ENCODE measurements at places on chromosomes 13 and 19.

- no peak for DNase-seq
These were observed 20.3 kb downstream of the SPATA13 start for GRCh38 chr13:24180750-24181377.

GRCh38 chr13:77946522-77946921 lies 27.9 kb upstream of the EDNRB start:
- no peak for DNase-seq

DNA sequence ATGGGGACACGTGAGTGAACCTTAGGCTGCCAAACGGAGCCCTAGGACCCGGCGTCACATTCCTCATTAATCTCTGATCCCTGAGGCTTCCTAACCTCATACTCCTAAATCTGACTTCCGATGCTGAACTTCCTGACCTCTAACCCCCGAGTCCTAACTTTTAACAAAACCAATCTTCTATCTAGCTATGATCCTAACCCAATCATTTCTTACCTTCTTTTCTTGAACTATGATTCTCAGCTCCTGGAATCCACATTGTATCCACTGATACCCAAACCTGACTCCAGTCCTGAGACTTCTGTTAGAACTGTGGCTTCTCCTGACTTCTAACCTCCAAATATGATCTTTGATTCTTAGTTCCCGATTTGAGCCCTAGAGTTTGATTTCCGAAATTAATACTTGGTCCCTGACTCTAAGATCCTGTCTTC lies 447 bp downstream of the NFKBIB start:
- DNase-seq = no peak

DNA sequence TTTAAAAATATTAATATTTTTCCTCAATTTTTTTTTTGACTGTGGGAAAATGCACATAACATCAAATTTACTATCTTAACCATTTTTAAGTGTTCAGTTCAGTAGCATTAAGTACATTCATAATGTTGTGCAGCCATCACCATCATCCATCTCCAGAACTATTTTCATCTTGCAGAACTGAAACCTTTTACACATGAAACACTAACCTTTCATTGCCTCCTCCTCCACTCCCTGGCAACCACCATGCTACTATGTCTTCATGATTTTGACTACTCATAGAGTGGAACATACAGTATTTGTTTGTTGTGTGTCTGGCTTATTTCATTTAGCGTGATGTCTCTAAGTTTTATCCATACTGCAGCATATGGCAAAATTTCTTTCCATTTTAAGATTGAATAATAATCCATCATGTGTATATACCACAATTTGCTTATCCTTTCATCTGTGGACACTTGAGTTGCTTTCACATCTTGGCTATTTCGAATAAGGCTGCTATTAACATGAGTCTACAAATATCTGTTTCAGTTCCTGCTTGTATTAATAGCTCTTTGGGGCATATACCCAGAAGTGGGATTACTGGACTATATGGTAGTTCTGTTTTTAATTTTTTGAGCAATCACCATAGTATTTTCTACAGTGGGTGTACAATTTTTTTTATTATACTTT lies 376.4 kb downstream of the MTUS2 start:
- DNase-seq = no peak

DNA sequence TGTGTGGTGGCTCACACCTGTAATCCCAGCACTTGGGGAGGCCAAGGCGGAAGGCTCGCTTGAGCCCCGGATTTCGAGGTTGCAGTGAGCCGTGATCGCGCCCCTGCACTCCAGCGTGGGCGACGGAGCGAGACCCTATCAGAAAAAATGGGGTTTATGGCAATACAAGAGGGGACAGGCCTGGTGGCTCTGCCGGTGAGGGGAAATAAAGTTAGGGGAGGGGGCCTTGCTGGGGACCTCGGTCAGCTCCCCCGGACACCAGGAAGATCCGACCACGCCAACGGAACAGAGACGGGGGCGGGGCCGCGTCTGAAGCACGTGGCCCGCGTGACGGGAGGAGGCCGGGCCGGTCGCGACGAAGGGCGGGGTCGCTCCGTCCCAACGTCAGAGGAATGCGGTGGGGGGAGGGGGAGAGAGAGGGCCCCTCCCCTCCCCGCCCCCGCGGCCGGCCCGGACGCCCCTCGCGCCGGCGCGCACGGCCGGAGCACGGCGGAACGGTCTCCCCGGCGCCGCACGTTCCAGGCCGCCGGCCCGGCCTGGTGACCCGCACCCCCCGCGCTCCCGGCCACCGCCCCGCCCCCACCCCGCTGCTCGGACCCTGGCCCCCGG lies 1.9 kb upstream of the HNRNPL start:
- DNase-seq = peak; percentile 84

DNA sequence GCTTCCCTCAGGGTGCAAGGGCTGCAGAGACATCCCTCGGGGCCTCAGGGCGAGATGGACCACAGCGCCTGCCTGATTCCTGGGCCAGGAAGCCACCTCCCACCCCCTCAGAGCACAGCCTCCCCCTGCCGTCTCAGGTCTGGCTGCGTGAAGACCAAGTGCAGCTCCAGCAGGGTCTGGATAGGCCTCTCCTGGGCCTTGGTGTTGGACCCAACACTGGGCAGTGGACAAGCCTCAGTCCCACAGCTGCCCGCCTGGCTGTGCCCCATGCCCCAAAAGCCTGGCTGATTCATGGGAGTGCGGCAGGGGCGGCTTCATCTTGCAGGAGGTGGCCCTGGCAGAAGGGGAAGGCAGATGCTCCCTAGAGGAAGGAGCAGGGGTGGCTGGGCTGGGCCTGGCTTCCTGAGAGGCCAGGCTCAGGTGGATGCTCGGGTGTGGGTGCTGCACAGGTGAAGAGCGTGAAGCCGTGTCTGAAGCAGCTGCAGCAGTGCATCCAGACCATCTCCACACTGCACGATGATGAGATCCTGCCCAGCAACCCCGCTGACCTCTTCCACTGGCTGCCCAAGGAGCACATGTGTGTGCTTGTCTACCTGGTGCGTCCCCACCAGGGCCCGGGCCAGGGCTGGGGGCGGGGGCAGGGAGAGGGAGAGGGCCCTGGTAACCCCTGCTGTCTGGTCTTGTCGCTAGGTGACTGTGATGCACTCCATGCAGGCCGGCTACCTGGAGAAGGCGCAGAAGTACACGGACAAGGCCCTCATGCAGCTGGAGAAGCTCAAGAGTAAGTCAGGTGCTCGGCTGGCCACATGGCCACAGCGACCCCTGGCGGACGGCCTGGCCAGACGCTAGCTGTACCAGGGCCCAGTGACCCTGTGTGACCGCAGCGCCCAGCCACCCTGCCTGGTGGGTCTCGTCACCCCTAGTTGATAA lies 21.7 kb downstream of the MAU2 start:
- no peak for DNase-seq

- no peak for DNase-seq
These were observed 37.4 kb downstream of the ZNF787 start for GRCh38 chr19:56083668-56084067.

DNA sequence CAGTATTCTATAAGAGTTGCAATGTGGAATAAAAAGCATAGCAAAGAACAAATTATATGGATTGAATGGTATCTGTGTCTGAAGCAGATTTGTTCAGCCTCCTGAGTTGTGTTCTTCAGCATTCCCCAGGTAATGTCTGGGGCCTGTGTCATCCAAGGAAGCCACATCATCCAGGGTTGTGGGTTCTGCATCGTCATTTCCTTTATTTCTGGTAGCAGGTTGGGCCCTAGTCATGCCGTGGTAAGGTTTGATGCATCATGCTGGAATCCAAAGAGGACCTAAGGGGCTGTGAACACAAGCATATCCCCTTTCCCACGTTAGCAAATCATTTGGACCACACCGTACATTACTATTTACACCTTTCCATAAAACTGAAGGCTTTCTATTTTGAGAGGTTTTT lies 131.0 kb upstream of the ZNF91 start:
- no peak for DNase-seq

DNA sequence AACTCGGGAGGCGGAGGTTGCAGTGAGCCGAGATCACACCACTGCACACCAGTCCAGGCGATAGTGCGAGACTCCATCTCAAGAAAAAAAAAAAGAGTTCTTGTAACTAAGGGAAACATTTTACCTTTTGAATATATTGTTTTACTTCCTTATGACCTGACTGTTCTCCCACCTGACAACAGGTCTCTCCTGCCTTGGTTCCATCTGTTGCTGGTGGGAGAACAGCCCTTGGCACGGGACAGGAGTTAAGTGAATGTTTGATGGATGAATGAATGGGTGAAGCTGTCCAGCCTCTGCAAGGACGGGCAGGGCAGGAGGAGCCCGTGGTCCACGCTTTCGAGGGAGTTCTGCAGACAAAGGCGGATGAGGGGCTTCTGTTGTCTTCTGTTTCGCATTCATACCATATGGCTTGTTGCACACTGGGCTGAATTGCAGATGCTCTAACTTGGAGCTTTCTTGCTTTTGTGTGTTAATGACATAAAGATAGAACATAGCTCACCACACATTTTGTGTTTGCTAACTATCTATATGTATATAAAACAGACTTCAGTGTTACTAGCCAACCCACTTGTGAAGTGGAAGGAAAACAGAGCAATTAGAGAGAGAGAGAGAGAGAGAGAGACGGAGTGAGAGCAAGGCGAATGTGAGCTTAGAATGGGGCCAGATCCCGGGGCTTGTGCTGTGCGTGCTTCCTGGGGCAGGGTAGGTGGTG lies 16.2 kb upstream of the CCNE1 start:
- no peak for DNase-seq

- DNase-seq = no peak
These were observed 51.8 kb downstream of the TSSK6 start for GRCh38 chr19:19463348-19464117.

GRCh38 chr19:38657633-38658222 lies 10.3 kb downstream of the ACTN4 start:
- no peak for DNase-seq

DNA sequence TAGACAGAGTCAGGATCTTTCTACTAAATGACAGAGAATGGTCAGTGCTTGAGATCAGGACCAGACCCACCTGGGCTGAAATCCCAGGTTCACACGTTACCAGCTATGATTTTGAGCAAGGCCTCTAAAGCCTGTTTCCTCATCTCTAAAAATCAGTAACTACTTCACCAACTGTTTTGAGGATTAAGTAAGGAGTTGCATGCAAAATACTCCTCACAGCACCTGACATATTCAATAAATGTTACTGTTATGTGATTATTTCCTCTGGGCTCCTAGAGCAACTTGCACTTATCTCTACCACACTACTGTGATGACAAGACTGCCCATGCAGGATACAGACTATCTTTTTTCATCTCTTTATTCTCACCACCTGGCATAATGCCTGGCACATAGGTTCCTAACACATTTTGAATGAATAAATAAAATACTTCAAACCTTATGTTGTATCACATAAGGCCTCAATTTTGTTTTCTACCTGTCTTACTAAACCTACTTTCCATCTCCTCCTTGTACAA lies 1.8 kb downstream of the KATNAL1 start:
- no peak for DNase-seq

- no peak for DNase-seq
These were observed 7.2 kb downstream of the SLITRK5 start for GRCh38 chr13:87678372-87678752.

DNA sequence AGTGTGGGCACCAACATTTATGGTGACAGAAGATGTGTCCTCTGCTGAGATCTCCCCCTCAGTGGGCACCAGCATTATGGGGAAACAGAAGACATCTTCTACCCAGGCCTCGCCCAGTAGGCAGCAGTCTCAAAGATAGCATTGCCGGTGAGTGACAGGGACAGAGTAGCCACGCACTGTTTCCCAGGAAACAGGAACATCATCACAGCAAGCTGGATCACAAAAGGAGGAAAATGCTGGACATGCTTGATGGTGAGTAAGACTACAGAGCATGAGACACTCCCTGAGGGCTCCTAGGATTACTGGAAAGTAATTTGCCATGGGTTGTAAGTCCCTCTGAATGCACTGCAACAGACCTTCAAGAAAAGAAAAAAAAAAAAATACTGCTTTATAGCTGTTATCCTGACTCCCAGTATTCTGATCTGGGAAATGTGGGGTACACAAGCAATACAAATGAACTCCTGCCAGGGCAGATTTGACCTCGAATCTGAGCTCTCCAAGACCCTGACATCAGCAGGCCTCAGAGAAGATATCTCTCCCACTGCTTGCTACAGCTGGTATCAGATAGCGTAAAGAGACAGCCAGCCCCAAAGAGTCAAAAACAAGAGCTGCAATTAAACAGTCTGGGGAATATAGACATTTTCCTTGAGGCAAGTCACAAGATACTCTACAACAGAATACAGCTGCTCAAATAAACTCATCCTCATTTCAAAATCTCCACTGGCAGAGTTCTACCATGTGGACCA lies 180.4 kb downstream of the RBM26 start:
- DNase-seq = no peak

DNA sequence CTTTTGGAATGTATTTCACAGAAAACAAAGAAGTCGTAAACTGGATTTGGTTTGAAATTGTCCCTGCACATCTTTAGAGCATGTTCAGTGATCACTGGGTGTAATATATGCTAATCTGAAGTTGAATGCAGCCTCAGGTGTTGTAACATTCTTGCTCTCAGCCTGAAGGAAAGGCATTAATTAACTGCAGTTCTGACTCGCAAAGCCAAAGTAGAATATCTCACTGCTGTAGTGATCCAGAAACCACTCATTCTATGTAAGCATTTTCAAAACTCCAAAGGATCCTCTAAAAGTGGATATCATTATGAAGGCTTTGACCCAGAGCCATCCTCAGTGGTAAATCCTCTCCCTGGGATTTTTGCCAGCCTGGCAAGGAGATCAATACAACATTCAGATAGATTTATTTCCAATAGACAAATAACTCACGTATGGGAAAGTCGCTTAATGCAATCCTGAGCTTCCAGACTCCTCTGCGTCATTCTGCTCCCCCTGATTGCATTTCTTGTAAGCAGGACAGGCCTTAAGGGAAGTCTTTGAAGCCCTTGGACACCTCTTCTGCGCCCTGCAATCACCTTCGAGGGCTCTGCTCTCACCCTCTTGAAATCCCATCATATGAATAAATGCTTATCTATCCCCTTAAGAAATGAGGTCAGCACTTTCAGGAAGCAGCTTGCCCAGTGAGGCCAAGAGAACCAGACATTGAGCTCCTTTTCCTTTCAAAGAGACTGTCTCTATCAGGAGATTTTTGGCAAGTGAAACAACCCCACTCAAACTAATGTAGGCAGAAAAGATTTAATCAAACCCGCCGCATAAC lies 301.7 kb upstream of the NBEA start:
- no peak for DNase-seq

DNA sequence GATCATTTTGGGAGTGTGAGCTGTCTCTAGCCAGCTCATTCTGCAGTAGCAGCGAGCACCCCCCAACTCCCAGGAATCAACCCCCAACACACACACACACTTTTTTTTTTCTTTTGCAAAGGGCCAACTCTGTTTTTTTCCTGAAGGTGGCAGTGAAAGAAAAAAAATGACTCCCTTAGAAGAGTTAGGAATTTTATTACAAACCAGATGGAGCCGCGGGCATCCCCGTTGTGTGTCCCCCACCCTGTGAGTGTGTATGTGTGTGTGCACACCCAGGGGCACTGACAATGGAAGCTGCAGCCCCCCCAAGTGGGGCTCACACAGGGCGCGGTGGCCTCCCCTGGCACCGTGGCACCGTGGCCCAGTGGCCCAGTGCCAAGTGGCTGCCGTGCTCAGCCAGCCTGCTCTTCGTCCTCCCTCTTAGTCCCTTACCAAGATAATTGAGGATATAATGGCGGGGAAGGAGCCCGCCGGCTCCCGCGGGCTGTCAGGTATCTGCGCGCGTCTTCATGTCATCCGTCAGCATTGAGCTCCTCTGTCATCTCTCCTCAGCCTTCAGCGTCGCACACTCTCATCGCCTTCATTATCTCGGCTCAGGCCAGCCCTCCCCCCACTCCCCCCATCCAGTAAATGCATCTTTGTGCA lies 314.1 kb downstream of the ZNF536 start:
- no peak for DNase-seq

- peak; percentile 72 for DNase-seq
These were observed 404.4 kb downstream of the SPRY2 start for GRCh38 chr13:79936368-79937136.

- DNase-seq = no peak
These were observed 520.9 kb downstream of the KLF5 start for GRCh38 chr13:73579574-73580274.
